CD4-positive, alpha-beta T cell treated with Interleukin-21 for 1 hour (primary cell): ENCODE measurements at places on chromosomes 1 and 21.
A peak's percentile ranks its signal among the peaks of the same experiment; 100 is the strongest.

DNA sequence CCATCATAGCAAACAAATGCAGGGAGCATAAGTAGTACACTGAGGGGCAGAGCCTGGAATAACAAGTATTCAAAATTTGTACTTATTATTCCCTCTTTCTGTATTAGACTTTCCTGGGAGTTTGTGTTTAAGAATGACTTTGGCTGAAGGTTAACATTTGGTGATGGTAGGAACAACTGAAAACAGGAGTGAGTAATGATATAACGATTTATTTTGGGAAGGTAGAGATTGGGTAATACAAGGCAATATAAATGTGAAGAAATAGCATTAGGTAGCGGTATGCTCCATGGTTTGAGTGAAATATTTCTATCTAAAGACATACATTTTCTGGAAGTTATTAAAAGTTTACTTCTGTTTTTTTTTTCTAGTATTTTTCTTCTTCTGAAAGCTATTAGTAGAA is 18.5 kb upstream of the C1orf21 start:
- no peak for DNase-seq

DNA sequence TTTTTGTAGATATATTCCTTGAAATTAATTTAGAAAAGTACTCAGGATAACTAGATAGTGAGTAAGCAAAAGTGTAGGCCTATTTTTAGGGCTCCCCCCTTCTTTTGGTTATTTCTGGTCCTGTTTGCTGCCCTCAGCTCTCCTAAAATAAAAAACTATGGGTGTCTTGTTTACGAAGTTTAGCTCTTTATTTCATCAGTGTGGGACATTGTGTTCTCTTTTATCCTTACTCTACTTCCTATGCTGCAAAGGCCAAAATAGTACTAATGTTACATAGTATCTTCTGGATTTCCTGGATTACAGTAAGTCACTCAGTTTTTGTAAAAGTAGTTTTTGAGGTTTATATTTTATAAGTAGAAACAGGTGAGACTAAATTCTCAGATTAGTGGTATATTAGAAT is 15.4 kb downstream of the CEP350 start:
- DNase-seq: no peak

DNA sequence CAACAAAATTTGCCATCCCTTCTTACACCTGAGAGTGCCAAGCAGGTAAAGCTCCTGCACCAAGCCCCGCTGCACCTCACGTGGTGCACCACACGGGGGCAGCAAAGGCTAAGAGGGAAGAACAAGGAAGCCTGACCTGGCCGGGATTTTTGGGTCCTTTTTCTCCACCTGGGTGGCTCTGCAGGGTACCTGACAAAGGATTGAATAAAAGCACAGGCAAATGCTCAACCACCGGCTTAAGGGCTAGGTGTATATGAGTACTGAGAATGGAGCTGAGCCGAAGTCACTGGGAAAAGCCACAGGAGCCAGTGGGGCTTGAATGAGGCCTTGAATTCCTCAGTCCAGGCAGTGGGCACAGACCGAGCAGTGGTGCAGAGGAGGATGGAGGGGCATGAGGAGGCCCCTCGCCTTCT is 36.4 kb downstream of the ZNF697 start:
- DNase-seq: peak; percentile 29

GRCh38 chr21:31710586-31710985 is 21.3 kb downstream of the SCAF4 start:
- no peak for DNase-seq

DNA sequence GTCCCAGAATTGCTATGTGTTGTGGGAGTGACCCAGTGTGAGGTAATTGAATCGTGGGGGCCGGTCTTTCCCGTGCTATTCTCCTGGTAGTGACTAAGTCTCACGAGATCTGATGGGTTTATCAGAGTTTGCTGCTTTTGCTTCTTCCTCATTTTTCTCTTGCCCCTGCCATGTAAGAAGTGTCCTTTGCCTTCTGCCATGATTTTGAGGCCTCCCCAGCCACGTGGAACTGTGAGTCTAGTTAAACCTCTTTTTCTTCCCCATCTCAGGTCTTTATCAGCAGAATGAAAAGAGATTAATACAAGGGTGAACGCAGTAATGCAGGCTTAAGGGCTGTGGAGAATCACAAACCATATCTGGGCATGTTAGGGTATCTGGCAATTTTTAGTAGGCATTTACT is 624.0 kb downstream of the USP25 start:
- no peak for DNase-seq

DNA sequence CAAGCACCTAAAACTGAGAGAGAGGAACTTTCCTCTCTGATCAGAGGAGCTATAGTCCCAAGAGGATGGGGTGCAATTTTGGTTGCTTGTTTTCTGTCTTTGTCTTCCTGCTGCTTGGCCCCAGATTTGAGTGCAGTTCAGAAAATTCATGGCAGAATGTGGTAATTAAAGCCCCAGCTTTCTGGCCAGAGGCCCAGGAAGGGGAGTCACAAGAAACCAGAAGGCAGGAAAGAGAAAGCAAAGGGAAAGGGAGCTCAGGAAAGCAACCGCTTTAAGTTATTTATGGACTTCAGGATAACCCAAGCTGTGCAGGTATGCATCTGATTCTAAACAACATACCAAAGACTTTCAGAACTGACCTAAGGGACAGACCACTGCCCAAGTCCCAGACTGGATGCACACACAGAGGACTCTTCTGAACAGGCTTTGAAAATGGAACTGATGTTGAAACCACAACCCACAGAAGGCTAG is 88.8 kb downstream of the ST3GAL3 start:
- no peak for DNase-seq

GRCh38 chr1:43220905-43221778 is 48.6 kb upstream of the TMEM125 start:
- DNase-seq: no peak

DNA sequence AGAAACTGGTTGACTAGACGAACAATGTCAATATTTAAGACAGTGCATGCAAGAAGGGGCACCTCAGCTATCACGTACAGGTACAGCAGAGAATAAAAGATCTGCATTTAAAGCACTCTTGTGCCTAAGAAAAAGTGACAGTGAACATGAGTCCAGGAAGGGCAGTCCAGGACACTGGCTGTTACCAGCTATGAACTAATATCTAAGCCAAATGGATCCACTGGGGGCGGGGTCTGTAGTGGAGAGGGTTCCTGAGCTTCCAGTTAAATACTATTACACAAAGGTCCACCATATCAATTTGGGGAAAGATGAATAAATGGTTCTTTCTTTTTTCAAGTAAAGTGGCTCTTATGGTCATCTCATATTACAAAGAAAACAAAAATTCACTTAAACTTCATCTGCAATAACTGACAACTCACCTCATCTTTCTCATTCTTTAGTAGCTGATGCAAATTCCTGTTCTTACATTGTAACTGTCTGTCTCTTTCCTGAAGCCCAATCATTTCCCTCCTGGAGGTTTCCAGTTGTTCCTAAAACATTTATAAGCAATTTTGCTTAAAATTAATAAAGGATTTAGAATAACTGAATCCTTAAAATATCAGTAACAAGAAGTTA is 24.5 kb downstream of the SSX2IP start:
- no peak for DNase-seq

- DNase-seq: no peak
These were observed 27.8 kb upstream of the MPC2 start for GRCh38 chr1:167964646-167965045.

- DNase-seq: peak; percentile 8
These were observed 30.0 kb upstream of the SDE2 start for GRCh38 chr1:226029093-226029496.

- no peak for DNase-seq
These were observed 428.1 kb downstream of the PRDM2 start for GRCh38 chr1:14128096-14128495.

- DNase-seq: peak; percentile 69
These were observed 16.7 kb upstream of the PRDM15 start for GRCh38 chr21:41895643-41896493.

DNA sequence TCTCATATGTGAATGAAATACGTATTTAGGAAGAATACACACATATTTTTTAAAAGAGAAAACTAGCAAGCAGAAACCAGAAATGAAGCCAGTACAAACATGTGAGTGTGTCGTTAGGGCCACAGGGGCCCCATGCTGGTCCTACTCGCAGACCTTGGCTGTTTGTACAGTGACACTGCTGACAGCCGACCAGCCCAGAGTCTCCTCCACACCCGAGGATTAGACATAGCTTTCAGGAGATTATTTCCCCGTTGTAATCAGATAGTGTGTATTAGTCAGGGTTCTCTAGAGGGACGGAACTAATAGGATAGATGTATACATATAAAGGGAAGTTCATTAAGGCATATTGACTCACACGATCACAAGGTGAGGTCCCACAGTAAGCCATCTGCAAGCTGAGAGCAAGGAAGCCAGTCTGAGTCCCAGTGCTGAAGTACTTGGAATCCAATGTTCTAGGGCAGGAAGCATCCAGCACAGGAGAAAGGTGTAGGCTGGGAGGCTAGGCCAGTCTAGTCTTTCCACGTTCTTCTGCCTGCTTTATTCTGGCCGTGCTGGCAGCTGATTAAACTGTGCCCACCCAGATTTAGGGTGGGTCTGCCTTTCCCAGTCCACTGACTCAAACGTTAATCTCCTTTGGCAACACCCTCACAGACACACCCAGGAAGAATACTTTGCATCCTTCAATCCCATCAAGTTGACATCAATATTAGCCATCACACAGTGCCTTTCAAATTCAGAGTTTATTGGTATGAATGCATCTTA is 51.2 kb downstream of the DIP2A start:
- no peak for DNase-seq

DNA sequence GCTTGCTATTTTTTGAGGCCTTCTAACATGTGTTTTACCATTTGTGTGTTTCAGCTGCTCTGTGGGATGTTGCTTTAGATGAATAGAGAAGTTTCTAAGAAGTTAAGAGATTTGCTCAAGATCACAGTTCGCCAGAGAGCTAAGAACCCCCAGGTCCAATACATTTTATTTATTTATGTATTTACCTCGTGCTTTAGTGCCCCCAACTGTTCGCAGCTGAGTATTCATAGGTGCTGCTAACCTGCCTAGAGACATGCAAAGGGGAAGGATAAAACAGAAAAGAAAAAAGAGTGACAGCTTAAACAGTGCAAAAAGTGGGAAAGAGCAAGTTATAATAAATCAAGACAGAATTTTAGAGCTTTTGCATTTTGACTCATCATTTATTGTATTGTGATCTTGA is 31.1 kb downstream of the NFYC start:
- DNase-seq: no peak

- no peak for DNase-seq
These were observed 60.3 kb downstream of the CDC42BPA start for GRCh38 chr1:227257964-227258363.

GRCh38 chr1:151175863-151176262 is at the start of gene TMOD4:
TMOD4 (minus strand) TSS chr1:151175981; CDS start chr1:151174875, 1,106 bp downstream.
- DNase-seq: no peak

DNA sequence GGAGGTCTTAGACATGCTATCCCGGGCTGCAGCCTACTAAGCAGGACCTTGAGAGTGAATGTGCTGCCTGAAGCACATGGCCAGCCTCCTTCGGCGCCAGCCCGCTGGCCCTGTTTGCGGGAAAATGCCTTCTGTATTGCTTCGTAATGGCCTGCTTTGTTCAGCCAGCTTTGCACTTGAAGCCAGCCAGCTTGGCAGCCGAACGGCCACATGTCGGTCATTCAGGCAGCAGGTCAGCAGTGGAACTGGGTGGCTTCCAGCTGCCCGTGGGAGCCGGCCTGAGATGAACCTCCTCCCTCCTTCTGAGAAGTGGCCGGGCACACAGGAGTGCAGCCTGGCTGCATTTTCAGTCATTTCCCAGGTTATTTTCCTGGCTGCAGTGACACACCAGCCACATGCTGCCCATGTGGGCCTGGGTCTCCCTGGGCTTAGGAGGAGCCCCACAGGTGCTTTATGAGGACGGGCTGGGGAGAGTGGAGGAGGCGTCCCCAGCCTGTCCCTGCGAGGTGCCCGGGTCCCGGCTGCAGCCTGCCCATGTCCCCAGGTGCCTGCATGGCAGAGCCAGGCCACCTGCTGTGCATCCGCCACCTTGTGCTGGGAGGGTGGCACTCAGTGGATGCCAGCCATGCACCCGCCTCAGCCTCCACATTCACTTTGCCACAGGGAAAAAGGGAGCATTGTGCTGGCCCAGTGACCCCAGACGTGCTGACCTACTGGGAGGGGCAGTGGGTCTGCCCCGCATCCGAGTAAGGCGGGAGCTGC is 103.5 kb downstream of the SIK1 start:
- no peak for DNase-seq

GRCh38 chr1:164587617-164588501 is 28.9 kb downstream of the PBX1 start:
- DNase-seq: no peak

- no peak for DNase-seq
These were observed 2.8 kb downstream of the LINGO4 start for GRCh38 chr1:151802372-151802771.

DNA sequence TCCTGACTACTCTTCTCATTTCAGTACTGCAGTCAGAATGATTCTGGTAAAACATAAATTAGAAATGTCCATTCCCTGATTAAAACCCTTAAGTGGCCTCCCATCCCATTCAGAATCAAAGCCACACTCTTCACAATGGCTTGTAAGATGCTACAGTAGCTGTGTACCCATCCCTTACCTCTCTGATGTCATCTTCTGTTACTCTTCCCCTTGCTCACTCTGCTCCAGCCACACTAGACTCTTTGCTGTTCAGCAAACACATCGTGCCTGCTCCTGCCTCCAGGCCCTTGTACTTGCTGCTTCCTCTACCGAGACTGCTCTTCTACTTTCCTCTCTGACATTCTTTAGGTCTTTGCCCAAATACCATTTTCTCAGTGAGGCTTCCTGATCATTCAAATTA is 4.3 kb upstream of the GPX7 start:
- DNase-seq: no peak

DNA sequence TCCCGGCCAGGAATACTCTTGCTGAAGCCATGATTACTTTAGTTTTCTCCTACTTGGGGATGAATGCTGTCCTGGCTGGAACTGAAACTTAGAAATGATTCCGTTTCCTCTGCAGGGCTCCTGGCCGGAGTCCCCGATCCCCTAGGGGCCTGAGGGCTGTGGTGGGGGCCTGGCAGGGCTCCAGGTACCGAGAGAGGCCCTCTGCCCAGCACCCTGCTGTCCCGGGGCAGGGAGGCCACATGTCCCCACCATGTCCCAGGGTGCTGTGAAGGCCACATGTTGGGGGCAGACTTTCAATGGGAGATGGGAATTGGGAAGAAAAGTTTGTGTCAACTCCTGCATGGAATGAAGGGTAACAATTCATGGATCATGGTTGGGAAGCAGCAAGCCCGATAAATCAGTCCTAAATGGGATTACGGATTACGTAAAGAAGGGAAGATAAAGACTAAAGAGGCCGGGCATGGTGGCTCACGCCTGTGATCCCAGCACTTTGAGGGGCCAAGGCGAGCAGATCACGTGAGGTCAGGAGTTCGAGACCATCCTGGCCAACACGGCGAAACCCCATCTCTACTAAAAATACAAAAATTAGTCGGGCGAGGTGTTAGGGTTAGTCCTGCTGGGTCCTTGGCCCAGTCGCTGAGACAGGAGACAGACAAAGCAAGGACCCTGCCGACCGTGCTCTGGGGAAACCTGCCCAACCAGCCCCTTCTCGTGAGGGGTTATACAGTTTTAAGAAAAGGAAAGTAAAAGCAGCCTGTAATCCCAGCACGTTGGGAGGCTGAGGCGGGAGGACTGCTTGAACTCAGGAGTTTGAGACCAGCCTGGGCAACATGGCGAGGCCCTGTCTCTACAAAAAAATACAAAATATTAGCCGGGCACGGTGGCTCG is 37.6 kb downstream of the MORN1 start:
- DNase-seq: no peak

GRCh38 chr1:31376375-31377134 is 3.7 kb upstream of the FABP3 start:
- DNase-seq: no peak
